Thoracic aorta (tissue), 2 donors: ENCODE measurements at places on chromosomes 16 and 17.

DNA sequence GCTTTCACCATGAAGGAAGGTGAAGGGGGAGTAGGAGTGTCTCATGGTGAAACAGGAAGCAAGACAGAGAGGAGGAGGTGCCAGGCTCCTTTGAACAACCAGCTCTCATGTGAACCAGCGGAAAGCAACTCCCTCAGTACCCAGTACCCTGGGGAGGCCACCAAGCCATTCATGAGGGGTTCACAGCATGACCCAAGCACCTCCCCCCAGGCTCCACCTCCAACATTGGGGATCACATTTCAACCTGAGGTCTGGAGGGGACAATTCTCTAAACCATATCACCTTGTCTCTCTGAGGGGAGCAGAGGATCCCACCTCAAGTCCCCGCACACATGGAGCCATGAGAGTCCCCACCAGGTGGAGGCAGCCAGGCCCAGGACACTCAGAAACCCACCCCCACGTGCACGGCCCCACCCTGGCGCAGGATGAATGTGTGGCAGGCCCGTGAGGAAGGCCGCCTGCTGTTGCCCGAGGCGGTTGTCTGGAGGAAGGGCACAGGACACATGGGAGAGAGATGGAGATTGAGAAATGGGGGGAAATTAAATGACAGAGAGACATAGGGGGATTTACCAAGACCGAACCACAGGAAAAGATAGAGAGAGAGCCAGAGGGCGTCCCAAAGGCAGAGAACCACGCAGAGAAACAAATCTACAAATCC lies 85.9 kb downstream of the TMEM132E start:
- DNase-seq = no peak

DNA sequence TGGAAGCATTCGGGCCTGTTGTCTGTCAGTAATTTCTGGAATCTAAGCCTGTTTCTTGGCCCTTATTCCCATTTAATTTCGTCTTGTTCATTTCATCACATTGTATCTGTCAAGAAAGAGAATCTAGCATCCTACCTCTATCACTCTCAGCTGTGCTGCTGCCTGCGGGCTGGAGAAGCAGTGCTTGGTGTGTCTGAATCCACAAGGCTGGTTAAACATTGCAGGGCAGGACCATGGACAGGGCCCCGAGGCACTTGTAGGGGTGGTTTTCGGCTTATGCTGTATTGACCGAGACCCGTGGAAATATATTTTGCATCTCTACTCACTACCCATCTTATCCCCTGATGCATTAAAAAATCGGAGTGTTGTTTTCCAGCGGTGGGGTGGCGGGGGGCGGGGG lies 3.1 kb downstream of the RAB11FIP4 start:
- DNase-seq = no peak

- DNase-seq = no peak
Observed at GRCh38 chr17:19756546-19756945, 8.4 kb upstream of the ALDH3A1 start.

GRCh38 chr17:67995570-67996263 lies 552 bp downstream of the C17orf58 start:
- DNase-seq = no peak

- DNase-seq = no peak
Observed at GRCh38 chr17:75998327-75998795, 2.3 kb upstream of the CDK3 start.

GRCh38 chr17:50923611-50924010 lies 57.5 kb upstream of the TOB1 start:
- no peak for DNase-seq

GRCh38 chr17:45430738-45431530 lies 1.7 kb downstream of the ARHGAP27 start:
- no peak for DNase-seq

DNA sequence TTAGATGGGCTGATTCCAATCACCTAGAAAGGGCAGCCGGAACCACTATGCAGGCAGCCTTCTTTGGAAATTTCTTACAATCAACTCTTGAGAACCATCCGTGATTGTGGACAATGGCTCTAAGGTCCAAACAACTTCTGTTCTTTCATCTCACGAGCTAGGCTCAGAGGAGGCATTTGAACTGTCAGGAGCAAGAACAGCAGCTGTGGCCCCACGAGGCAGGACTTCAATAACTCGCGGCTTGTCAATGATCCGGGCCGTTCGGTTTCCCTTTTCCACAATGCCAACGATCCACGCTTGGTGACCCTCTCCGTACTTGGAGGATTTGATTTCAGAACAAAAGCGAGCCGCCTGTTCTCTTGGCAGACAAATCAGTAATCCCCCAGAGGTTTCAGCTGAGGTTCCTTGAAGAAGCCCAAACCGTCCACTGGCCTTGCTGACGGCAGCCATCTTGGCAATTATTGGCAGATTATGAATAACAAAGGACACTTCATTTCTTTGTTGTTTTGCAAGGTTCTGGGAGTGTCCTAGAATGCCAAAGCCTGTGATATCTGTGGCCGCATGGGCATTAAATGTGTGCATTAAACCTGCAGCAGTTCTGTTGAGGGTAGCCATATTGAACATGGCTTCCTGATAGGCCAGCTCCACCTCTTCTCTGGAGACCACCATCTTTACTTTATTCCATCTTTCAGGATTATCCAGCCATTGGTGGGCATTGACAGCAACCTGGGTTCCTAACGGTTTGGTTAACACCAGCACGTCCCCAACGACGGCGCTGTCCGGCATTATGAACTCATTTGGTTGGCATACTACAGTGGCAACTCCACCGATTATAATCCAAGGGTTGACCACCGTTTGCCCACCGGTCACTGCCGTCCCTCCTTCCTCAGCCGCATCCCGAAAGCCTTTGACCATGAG lies 1.2 kb downstream of the SEPHS2 start:
- no peak for DNase-seq

DNA sequence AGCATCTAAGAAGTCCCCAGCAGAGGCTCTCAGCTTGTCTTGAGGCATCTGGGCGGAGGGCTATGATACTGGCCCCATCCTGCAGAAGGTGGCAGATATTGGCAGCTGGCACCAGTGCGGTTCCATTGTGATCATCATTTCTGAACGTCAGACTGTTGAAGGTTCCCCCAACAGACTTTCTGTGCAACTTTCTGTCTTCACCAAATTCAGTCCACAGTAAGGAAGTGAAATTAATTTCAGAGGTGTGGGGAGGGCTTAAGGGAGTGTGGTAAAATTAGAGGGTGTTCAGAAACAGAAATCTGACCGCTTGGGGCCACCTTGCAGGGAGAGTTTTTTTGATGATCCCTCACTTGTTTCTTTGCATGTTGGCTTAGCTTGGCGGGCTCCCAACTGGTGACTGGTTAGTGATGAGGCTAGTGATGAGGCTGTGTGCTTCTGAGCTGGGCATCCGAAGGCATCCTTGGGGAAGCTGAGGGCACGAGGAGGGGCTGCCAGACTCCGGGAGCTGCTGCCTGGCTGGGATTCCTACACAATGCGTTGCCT lies at the start of gene CIITA:
Gene CIITA, plus strand, starts transcription at position 404 of the 543 bp plus-strand sequence. Its CDS starts 129 bp downstream, at position 533.
- DNase-seq = peak; percentile 51
